ENCODE measurements at places on chromosomes 1 and 21.

DNA sequence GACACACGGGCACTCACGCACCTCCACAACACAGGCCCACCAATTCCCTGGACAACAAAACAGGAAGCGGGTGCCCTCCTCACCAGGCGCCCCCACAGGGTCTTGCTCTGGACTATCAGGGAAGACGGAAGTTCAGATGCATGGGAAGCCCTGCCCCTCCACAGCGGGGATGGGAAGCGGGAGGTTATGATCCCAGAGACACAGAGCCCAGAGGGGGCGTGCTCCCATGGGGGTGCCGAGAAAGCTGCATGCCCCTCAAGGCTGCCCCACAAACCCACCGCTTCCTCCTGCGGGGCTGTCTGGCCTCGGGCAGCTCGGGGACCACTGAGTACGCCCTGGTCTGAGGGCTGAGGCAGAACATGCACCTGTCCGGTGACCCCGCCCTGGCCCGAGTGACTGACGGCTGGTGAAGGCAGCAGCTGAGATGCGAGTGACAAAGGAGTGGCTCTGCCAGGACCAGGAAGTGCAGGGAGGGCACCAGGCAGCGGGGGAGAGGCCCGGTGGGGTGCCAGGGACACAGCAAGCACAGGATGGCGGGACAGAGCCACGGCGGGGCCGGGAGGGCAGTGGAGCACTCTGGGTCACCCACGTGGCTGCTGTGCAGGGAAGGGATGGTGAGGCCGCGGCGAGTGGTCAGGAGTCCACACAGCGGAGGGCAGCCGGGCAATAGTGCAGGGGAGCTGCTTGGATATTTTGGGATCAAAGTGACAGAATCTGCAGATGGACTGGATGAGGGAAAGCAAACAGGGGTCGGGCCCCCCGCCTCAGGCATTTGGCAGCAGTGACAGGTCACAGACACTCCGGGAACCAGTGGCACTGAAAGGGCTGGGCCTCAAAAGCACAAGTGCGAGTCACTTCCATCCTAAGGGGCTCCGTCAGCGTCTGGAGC lies 18.6 kb downstream of the NADK start:
- DNase-seq: no peak

- DNase-seq: no peak
Observed at GRCh38 chr21:38133240-38133639, 123.6 kb upstream of the KCNJ15 start.

- no peak for DNase-seq
Observed at GRCh38 chr1:109632671-109633346, 13.2 kb downstream of the AMPD2 start.

- no peak for DNase-seq
Observed at GRCh38 chr1:5944843-5945167, 47.4 kb downstream of the NPHP4 start.

GRCh38 chr1:28159243-28159642 lies 17.2 kb downstream of the PTAFR start:
- DNase-seq: no peak

DNA sequence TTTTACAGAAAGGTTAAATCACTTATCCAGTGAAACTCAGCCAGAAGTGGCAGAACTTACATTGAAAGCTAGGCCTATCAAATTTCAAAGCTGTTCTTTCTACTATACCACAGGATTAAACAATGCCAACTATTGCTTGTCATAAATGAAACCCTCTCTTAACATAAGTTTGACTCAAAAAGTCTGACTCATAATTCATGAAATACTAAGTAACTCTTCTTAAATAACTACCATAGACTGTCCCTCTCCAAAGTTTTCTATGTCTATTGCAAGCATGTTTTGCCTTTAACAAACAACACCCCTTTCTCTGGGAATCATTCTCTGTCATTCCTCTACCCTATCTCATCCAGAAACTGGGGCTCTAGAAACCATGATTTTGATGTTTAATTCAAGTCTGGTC lies 109.5 kb upstream of the UBE2U start:
- DNase-seq: no peak

DNA sequence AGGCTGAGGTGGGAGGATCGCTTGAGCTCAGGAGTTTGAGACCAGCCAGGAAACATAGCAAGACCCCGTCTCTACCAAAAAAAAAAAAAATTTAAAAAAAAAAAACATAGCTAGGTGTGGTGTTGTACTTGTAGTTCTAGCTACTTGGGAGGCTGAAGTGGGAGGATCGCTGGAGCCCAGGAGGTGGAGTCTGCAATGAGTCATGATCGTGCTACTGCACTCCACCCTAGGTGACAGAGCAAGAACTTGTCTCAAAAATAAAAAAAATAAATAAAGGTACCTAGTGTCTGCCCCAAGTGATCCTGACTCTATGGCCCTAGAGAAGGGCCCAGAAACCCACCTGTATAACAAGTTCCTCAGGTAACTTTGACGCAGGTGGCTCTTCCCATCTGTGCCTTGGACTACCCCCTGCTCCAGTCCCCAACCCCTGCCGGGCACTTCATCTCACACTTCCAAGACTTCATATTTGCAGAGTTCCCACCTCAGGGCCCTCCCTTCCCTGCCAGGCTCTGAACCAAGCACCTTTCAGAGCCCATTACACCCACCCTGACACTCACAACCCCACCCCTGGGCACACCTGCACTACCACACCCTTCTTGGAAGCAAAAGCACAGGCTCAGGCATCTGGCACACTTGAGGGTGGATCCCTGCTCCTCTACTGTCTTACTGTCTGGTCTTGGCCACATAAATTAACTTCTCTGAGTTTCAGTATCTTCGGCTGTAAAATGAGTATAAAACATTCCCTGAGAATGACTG lies 80.2 kb upstream of the KLHDC7A start:
- no peak for DNase-seq

- DNase-seq: no peak
Observed at GRCh38 chr1:226981838-226982237, 41.7 kb downstream of the COQ8A start.

GRCh38 chr1:183004141-183004540 lies 19.1 kb upstream of the LAMC1 start:
- DNase-seq: no peak

- no peak for DNase-seq
Observed at GRCh38 chr1:218836264-218836663, 337.4 kb upstream of the LYPLAL1 start.

DNA sequence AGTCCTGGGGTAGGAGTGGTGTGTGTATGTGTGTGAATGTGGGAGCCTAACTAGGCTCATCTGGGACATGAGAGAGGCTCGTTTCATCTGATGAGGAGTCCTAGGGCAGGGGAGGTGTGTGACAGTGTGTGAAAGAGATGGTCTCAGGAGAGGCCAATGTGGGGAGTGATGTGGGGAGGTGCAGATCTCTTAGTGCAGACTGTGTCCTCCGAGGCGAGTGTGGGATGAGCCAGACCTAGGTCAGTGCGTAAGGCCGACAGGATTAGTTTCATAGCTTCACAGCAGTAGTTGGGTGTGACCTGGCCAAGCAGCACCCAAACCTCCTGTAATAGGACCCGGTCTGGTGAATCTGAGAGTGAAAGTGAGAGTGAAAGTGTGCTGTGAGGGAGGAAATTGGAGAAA lies 94.7 kb downstream of the LIPI start:
- no peak for DNase-seq

DNA sequence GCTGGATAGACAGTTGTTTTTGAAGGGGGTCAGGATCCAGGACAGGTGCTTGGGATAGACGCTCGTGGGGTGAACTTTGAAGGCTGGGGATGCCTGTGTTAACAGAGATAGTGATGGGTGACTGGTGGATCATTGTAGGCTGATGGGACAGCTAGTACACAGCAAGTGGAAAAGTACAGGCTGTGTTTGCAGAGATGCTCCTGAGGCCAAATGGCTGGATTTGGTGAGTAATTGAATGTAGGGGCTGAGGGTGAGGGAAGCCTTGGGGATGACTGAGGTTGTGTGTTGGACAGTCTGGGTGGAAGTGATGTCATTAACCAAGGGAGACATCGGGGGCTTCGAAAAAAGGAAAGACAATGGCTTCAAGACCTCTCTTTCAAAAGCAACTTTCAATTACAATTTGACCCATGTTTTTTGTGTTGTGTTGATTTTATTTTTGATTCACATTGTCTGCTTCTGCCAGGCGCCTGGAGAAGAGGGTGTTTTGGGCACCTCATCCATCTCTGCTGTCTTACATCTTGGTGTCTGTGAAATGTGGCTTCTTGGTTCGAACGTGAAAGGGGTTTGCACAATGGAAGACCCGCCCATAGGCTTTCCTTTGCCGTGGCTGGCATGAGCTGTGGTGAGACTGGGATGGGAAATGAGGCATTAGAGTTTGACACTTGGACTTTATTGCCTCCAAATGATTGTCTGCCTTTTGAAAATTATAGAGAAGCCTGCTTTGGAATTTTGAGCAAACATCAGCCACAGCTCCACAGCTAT lies 147.5 kb downstream of the FOXD2 start:
- DNase-seq: no peak

DNA sequence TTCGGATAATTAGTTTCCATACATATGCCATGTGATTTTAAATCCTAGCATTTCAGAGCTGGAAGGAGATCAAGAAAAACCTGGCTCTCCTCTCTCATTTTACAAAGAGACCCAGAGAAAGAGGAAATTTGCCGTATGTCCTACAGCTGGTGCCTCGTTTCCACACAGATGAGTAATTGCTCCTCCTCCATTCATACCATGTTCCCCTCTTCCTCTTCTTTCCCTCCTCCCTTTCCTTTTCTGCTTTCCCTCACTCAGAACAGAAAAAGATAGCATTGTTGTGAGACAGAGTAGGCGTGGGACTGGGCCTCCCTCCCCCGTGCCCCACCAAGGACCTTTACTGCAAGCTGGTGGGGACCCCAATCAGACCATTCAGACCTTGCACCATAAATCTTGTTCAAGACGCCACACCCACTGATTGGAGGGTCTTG lies 13.7 kb upstream of the SLC44A3 start:
- no peak for DNase-seq

DNA sequence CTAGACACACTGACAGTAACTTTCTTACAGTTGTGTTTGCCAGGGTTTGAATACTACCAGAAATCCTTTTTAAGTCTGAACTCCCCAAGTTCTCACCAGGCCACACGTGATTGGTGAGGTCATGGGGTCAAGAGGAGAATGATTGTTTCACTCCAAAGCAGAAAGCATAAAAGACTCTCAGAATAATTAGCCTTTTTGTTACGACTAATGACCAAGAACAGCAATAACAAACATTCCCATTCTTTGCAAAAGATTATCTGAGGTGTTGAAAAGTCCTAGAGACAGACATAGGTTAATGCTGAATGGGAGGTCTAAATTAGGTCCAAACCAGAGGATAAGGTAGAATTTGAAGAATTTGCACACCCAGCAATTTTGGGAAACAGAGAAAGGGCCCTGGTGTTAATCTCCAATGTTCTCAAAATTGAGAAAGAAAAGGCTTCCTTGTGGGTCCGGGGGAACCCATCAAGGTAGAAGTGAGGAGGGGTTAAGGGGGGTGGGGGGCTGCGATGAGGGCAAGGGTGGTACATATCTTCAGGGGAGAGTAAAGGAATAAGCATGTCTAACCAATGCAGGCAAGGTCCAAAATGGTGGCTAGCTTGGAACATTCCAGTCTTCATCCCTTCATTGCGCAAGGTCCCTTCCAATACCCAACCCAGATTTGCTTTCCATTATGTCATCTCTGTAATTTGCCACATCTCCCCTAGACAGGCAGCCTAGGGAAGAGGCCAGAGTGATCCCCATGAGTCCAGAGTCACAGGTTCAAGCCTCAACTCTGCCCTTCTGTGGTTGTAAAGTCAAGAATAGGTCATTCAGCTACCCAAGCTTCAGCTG lies 74.6 kb upstream of the NFIA start:
- no peak for DNase-seq

- DNase-seq: no peak
Observed at GRCh38 chr1:2472109-2472508, 4.0 kb upstream of the PLCH2 start.

GRCh38 chr1:81409262-81409661 lies 391.5 kb upstream of the ADGRL2 start:
- no peak for DNase-seq

- DNase-seq: no peak
Observed at GRCh38 chr21:37513383-37513782, 146.8 kb downstream of the DYRK1A start.

Data from trophoblast cell (in vitro differentiated cells and primary cell).